ENCODE measurements at places on chromosomes 1 and 21.

DNA sequence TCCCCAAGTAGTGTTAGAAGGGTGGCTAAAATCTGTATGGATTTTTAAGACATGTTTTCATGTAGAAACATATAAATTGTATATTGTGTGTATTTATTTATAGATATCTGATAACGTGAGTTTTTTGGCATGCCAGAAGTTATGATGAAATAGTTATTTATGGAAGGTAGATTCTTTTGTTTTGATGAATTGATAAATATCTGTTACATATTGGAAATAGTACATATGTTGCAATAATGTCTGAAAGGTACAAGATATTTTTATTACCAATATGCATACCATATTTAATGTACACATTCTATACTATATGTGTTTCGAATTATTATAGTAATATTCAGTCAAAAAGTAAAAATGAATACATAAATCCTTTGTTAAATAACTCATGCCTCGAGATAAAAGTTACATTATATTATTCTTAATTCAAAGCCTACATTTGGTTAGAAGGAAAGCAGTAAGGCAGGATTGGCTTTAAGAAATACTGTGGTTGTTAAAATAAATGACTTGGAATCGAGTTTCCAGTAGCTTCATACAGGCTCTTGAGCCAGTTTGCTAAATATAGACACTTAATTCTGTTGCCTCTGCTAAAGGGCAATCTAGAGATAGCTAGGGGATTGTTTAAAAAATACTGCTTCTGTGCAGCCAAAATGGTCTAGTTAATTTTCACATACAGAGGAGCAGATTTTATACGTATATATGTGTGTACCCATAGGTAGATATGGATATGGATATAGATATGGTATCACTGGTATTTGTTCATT lies 1175.1 kb upstream of the B3GALT2 start:
- DNase-seq: no peak

- no peak for DNase-seq
These were observed 1.5 kb downstream of the RABGGTB start for GRCh38 chr1:75787524-75787923.

GRCh38 chr21:29511096-29511495 lies 212.4 kb downstream of the BACH1 start:
- no peak for DNase-seq

- no peak for DNase-seq
These were observed 10.1 kb downstream of the EYA3 start for GRCh38 chr1:28078262-28078661.

DNA sequence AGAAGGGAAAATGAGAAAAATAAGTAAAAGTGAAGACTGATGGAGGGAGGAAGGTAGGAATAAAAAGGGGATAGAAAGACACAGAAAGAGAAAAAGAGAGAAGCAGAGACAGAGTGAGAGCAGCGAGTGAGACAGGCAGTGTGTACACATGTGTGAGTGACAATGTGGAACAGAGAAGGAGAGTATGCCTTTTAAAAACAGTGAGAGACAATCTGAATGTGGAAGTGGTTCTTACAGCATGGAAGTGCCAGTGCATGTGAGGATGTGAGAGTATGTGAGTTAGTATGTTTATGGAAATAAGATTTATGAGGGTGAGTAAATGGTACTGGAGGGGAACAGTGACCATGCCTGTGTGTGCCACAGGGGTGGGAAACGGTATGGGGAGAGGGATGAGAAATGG lies 1.2 kb downstream of the NEGR1 start:
- no peak for DNase-seq

DNA sequence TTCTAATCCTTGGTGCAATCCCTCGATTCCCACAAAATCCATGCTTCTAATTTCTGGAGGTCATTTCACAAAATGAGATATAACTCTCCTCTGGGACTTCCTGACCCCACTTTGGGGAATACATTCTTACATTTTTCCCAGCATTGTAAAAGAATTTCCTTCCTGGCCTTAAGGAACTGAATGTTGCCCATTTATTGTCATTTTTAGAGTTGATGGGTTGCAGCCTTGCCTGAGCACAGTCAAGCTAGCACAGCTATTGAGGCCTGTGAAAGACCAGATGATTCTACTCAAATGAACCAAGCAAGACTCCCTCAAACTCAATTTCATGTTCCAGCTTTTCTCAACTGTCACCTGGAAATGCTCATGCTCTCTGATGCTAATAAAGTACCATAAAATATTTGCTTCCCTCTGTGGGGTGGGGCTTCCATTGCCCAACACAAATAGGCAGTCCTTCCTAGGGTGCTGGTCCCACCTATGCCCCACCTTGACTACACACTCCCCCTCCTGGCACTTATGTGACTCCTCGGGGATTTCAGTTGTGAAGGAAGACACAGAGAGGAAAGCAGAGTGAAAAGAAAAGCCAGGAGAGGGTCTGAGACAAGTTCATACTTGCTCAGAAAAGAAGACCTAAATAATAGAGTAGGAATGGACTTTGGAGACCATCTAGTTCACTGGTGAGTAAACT lies 24.0 kb upstream of the CDC7 start:
- no peak for DNase-seq

DNA sequence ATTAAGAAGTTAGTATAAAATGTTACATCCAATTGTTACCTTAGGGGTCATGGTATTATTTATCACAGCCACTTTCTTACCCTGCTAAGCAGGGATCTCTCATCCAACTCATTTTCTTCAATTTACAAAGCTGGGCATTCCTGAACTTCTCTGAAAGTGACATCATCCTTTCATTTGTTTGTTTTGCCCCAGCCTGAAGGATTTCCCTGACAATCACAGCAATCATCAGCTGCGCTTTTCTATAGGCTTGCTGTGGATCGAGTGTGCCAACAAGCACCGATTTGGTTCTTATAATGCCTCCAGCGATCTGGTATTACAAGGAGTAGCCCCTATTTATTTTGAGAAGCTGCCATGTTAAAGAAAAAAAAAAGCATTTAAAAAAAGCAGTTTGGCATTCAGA lies 240.2 kb downstream of the USH2A start:
- no peak for DNase-seq

- no peak for DNase-seq
These were observed 1569.0 kb upstream of the B3GALT2 start for GRCh38 chr1:194755241-194755994.

GRCh38 chr1:207875532-207875931 lies 35.4 kb downstream of the CD34 start:
- DNase-seq: no peak

DNA sequence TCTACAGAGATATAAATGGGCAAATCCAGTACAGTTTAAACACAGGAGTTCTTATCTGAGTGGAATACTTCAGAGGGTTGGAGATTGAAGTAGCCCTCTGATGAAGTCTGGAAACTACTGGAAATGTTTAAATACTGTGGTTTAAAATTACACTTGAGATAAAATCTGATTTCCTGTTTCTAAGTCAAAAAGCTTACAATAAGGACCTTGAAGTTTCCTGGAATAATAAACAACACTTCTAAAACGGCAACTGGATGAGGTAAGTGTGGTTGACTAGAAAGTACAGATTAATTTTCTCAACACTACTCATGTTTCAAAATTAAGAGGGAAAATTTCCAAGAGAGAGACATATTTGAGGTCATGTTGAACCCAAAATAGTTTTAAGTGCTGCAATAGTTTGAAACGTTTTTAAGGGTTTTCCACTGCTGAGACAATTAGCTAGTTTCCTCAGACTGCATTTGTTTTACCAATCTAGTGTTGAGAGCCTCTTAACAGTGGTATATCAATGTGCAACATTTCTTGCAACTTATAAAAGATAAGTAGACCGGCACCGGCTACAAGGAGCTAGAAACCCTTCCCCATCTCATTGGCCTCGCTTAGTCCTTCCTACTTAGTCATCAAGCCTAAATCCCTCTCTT lies 27.4 kb downstream of the KCNA3 start:
- no peak for DNase-seq

DNA sequence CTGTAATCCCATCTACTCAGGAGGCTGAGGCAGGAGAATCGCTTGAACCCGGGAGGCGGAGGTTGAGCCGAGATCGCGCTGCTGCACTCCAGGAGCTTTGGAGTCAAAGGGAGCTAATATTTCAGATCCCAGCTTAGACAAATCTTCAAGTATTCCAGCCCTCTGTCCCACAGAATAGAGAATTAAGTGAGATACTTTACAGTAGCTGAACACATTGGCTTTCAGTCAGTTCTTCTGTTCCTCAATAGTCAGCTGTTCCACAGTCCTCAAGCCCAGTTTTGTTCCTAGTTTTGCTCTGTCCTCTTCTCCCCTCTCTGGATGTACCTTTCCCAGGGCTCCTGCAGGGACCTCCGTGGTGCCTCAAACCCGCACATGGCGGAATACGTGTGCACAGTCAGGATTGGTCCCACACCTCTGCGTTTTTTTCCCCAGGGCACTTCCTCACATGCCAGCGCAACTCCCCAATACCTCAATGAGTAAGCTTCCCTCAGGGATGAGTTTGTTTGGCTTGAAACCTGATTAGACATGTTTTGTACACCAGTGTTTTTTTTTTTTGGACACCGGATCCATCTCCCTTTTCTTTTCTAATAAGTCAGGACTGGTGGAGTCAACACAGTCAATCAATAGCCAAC lies 1.2 kb downstream of the MFN2 start:
- no peak for DNase-seq

- no peak for DNase-seq
These were observed 236.1 kb upstream of the USP25 start for GRCh38 chr21:15493646-15494045.

DNA sequence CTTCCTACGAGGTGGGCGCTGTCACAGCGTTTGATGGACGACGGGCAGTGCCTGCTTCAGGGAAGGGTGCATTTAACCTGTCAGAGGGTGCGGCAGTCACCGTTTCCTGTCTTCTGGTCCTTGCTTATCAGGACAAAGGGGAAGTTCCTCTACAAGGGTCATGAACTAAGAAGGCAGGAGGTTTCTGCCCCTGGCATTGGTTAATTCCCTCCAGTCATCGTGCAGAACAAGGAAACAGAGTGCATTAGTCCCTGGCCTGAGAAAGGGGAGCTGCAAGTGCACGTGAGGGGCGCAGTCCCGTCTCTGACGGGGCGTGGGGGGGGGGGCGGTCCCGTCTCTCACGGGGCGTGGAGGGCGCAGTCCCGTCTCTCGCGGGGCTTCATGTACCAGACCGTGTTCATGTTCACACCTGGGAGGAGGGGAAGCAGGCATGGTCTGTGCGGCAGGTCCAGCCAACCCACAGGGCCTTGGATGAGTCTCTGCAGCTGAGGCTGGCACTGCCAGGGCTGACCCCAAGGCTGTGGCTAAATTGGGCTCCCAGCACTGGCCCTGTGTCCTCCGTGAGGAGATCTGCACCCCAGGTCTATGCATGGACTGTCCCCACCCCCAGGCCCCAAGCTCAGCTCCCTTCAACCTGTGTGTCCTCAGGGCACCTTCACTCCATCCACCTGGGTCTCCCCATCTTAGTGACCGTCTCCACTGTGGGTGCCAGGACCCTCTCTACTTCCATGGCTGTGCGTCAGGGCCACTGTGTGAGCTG lies 89.2 kb upstream of the COL6A1 start:
- DNase-seq: no peak

GRCh38 chr1:104073463-104073902 lies 323.8 kb downstream of the AMY1C start:
- no peak for DNase-seq

- no peak for DNase-seq
These were observed 57.9 kb downstream of the OVGP1 start for GRCh38 chr1:111369645-111370044.

GRCh38 chr1:3633344-3634058 lies 8.7 kb downstream of the TPRG1L start:
- no peak for DNase-seq

- no peak for DNase-seq
These were observed 13.2 kb upstream of the MSTO1 start for GRCh38 chr1:155596864-155597263.

GRCh38 chr1:185360714-185361113 lies 43.7 kb upstream of the IVNS1ABP start:
- DNase-seq: no peak

GRCh38 chr1:68346188-68346808 lies 103.5 kb downstream of the RPE65 start:
- no peak for DNase-seq

- DNase-seq: no peak
These were observed 45.8 kb downstream of the RPRD2 start for GRCh38 chr1:150409504-150410362.

DNA sequence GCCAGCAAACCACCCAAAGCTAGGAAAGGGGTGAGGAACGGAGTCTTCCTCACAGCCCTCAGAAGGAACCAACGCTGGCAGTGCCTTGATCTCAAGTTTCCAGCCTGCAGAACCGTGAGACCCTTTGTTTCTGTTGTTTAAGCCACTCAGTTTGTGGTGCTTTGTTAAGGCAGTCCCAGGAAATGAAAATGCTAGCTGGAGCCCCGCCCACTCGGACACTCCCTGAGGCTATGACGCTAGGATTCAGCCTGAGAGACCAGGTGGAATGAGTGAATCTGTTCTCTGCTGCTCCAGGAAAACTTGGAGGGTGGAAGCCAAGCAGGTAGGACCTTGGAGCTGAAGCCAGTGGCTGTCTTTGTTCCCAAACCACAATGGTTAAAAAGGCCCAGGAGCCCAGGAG lies 196.5 kb upstream of the POU3F1 start:
- no peak for DNase-seq

GRCh38 chr1:71041806-71042205 lies 5.8 kb downstream of the PTGER3 start:
- DNase-seq: no peak

- no peak for DNase-seq
These were observed 345 bp downstream of the SLX9 start for GRCh38 chr21:44940116-44940631.

DNA sequence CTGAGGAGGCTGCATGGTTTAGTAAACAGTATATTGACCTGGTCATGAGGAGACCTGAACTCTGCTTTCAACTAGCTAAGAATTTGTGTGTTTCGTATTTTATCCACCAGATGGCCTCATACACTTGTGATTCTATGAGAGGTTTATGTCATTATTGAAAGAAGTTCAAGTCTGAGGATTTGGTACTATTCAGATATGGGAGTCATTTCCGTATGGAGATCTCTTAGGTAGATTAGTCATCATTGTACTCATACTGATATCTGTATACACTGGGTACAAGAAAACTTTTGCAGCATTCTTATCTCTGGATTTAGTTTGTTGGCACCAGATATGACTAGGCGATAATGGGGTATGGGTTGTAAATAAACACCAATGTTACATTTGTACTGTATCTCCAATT lies 26.6 kb downstream of the ATF6 start:
- DNase-seq: no peak

DNA sequence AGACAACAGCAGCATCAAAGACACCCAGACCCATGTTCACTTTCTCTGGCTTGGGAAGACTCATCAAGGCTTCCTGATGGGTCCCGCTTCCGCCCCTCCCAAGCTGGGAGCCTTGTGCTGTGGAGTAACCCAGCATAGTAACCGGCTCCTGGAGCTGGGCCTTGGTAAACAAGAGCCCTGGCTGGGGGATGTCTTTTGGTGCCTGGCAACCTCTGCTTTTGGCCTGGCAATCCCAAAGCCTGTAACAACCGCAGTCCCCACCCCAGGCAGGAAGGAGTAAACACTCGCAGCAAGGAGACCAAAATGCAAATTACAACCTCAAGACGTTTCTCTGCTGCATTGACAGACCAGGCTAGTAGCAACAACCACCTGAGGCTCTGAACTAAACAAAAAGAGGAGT lies 16.9 kb upstream of the THRAP3 start:
- no peak for DNase-seq

- DNase-seq: no peak
These were observed 55.7 kb downstream of the NTPCR start for GRCh38 chr1:233006108-233006507.

- no peak for DNase-seq
These were observed 216.1 kb downstream of the PBX1 start for GRCh38 chr1:164774819-164775654.

Data from omental fat pad (tissue), 4 donors.